GM23248 (cell line): ENCODE measurements at places on chromosomes 13 and 19. TPM values are rescaled to one million over a fixed set of nuclear protein-coding genes. Genes with fewer than 3 reads are reported as not detected.

The ZNF497 gene
- polyA plus RNA-seq = 0.65 and 0.72 TPM in 2 replicates

The BRME1 gene
- polyA plus RNA-seq = 0.63 and 2.1 TPM in 2 replicates

The METTL21C gene
- not detected in 2 replicates for polyA plus RNA-seq

The TRIP10 gene
- 48.9 and 50.1 TPM in 2 replicates for polyA plus RNA-seq

- no peak for DNase-seq
Observed at GRCh38 chr13:77530875-77531274, 4.6 kb upstream of the SCEL start.

- no peak for DNase-seq
Observed at GRCh38 chr13:89550938-89551337, 1796.5 kb upstream of the MIR17HG start.

DNA sequence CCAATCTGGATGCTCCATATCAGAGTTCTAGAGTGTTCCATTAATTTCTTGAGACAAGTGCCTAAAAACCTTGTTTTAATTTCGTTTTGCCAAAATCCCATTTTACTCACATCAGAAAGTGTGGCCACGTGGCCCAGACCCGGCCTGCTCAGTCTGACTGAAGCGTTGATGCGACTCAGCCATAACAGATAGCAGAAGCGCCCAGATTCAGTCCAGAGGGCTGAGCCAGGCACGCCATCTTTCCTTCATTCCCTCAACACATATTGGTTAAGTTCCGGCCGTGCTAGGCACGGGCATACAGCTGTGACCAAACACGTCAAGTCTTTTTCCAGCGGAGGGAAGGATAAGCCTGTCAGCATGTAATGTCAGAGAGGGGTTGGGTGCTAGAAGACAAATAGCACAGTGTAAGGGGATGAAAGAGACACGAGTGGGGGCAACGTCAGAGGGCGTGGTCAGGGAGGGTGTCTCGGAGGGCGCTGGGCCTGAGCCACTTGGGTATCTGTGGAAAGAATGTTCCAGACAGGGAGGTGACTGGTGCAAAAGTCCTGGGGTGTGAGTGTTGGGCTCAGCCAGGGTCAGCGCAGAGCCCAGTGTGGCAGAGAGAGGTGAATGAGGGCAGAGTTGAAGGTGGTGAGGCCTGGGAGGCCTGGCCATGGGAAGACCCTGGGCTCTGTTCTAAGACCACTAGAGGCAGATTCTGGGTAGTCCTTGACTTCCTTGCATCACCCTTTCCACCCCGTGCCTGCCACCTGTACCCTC is 3.1 kb downstream of the F10 start:
- DNase-seq = no peak
